ENCODE measurements at places on chromosomes 4 and X. TPM values are rescaled to one million over a fixed set of nuclear protein-coding genes. Genes with fewer than 3 reads are reported as not detected.

PPP1R2C gene
- not detected for total RNA-seq

MAGEC3 gene
- not detected for total RNA-seq

BRCC3 gene
- 12.1 TPM for total RNA-seq

USP11 gene
- 63.9 TPM for total RNA-seq

MAGED4B gene
- 33.7 TPM for total RNA-seq

CXorf65 gene
- total RNA-seq: not detected

FGA gene
- not detected for total RNA-seq

CXorf49 gene
- not detected for total RNA-seq

REPS2 gene
- 0.23 TPM for total RNA-seq

CLTRN gene
- not detected for total RNA-seq

HOPX gene
- total RNA-seq: 0.23 TPM

ADGRL3 gene
- not detected for total RNA-seq

ALG13 gene
- total RNA-seq: 31.5 TPM

RLIM gene
- 46.9 TPM for total RNA-seq

RBMXL3 gene
- not detected for total RNA-seq

CCKAR gene
- not detected for total RNA-seq

DNAAF6 gene
- not detected for total RNA-seq

SMIM31 gene
- not detected for total RNA-seq

TMPRSS11F gene
- not detected for total RNA-seq

UGT2B7 gene
- not detected for total RNA-seq

ADAM29 gene
- total RNA-seq: not detected

DMD gene
- total RNA-seq: 3.6 TPM

HAUS7 gene
- 14.7 TPM for total RNA-seq

GUCY1A1 gene
- total RNA-seq: 0.08 TPM

CITED1 gene
- 0.23 TPM for total RNA-seq
